Activated naive CD4-positive, alpha-beta T cell (primary cell): ENCODE measurements at places on chromosomes 3 and 15.

DNA sequence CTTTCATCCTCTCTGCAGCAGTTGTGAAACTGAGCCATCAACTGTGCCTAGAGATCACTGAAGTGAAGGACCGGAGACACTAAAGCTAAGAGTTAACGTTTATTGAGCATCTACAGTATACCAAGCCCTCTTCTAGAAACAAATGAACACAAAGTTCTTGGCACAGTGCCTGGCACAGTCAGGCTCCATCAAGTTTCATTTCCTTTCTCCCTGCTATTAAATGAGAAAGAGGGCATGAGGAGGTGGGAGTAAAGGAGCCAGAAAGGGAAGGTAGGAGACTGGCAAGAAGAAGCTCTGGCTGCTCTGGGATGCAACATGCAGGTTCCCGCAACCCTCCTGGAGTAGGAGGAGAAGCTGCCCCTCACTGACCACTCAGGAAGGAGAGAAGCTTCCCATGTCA is 30.6 kb downstream of the CYP19A1 start:
- no peak for DNase-seq

DNA sequence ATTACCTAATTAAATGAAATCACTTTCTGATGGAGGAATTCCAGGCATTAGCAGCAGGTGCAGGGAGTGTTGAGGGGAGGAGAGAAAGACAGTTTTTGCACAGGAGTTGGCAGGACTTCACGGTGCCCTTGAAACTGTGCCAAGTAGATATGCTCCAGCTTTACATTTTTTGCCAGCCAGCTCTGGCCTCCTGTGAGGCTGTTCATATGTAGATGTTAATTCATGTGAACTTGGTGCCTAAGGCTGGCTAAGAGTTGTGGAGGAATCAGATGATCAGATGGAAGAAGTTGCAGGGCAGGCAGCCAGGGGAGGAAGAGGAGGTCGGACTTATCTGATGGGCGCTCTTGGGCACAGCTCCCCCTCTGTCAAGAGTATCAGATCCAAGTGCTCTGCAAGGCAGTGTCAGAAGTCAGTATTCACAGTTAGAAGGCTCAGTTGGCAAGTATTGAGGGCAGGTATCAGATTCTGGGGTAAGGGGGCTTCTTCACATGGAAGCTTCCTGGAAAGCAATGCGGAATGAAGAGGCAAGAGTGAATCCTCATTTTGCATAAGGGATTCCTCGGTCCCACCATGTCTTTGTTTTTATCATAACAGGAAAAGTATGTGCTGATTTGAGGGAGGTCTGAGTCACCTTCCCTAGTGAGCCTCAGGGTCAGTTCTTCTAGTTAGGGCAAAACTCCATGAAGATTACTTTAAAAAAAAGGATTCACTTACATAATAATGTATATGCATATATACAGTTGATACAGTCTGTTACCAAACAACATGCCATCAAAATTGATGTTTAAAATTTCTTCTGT is 172.6 kb upstream of the UMPS start:
- no peak for DNase-seq

- no peak for DNase-seq
These were observed 40.9 kb downstream of the UACA start for GRCh38 chr15:70722266-70723121.

GRCh38 chr15:37372064-37372463 is 271.7 kb upstream of the MEIS2 start:
- no peak for DNase-seq

GRCh38 chr3:195385526-195385925 is 57.3 kb downstream of the ACAP2 start:
- DNase-seq: no peak

- no peak for DNase-seq
These were observed 83.9 kb downstream of the MEGF11 start for GRCh38 chr15:66169625-66170024.

DNA sequence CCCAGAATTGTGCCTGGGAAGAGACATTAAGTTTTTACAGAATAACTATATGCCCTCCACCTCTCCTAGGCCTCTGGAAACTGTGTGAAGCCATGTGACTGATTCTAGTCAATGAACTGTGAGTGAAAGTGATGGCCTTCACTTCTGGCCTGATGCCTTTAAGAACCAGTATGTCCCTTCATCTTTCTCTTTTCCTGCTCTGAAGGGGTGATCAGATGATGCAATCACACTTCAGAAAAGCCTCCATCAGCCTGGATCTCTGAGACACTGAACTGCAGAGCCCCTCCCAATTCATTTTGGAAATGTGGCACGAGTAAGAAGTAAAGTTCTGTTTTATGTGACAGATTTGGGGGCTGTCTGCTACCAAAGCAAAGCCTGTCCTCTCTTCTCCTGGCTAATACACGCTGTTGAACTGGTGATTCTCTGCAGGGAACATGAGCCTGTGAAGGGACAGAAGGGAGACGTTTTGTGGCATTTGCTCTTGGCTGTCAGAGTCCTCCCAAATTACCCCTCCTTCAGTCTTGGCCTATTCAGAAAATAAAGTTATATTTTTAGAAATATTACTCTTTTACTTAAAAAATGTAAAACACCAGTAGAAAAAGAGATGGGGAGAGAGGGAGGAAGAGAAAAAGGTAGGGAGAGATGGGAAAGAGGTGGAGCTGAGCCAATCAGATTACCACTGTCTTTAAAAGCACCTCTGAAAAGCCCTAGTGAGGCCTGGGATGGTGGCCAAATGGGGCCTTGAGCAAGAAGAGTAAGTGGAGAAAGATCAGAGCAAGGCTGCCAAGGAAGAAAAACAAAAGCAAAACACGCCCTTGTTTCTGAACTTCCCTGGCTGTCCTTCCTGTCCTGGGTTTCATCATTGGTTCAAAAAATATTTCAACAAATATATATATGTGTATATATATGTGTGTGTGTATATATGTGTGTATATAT is 40.9 kb upstream of the RYK start:
- no peak for DNase-seq
